ENCODE measurements at places on chromosomes 6 and 20. TPM values are rescaled to one million over a fixed set of nuclear protein-coding genes. Genes with fewer than 3 reads are reported as not detected.
A peak's percentile ranks its signal among the peaks of the same experiment; 100 is the strongest.

Gene DNMT3B
- total RNA-seq = 3.7 TPM

Gene EGFL8
- 6.0 TPM for total RNA-seq

Gene SMPDL3A
- not detected for total RNA-seq

Gene ENPP5
- 0.23 TPM for total RNA-seq

Gene HLA-DOB
- total RNA-seq = 2.9 TPM

Gene B3GALT4
- total RNA-seq = 18.3 TPM

Gene BNIP5
- total RNA-seq = not detected

Gene PRDM13
- total RNA-seq = not detected

Gene GDAP1L1
- total RNA-seq = not detected

Gene OPRL1
- total RNA-seq = 1.6 TPM

Gene GRM1
- total RNA-seq = not detected

Gene SLC17A4
- not detected for total RNA-seq

Gene RIN2
- total RNA-seq = not detected

Gene ACTR5
- 8.1 TPM for total RNA-seq

Gene ZNF512B
- 21.4 TPM for total RNA-seq

Gene CAGE1
- 0.12 TPM for total RNA-seq

Gene PRL
- not detected for total RNA-seq

DNA sequence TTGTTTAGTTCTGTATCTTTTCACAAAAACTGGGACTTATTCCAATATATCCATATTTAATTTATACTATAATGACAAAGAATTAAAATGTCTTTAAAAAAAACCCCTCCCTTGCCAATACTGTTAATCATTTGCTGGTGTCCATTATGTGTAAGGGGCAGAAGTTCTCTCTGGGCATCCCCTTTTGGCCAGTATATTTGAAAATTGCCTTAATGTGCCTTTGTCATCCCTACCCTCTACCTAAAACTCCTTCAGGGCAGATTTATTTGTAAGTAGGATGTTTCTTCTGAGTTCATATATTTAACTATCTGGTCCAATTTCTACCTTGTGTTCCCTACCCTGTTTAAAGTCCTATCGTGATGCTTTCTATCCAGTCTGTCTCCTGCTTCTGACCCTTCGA is 62.9 kb downstream of the ARHGAP18 start:
- no peak overlapping the region for H3K4me3 ChIP-seq
- H3K27me3 ChIP-seq = no peaks in the 10 kb centered on the region
- DNase-seq = no peak
- H3K4me1 ChIP-seq = peaks cover 4% of the 10 kb centered on the region

GRCh38 chr6:159887146-159887545 is 3.6 kb upstream of the MAS1 start:
- no peak for DNase-seq
- no peaks in the 10 kb centered on the region for H3K36me3 ChIP-seq

DNA sequence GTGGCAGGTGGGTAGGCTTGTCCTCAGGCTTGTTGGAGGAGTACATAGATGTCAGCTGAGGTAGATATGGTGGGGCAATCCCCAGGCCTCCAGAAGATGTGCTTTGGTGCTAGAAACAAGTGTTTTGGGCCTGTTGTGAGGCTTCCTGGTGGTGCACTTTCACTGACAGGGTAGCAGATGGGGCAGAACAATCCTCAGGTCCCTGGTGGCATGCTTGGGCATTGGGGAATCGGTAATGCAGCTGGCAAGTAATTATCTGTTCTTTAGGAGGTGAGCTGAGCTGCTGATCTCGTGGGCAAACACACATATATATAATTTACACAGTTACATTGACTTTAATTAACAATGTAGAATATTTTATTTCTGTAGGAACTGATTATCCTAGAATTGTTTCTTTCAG is 458.7 kb downstream of the BMP2 start:
- no peak overlapping the region for H3K4me3 ChIP-seq
- no peaks in the 10 kb centered on the region for H3K4me1 ChIP-seq
- no peaks in the 10 kb centered on the region for H3K36me3 ChIP-seq
- no peaks in the 10 kb centered on the region for H3K27me3 ChIP-seq
- no peak overlapping the region for H3K27ac ChIP-seq

- H3K36me3 ChIP-seq = no peaks in the 10 kb centered on the region
- H3K27ac ChIP-seq = no peak overlapping the region
- H3K27me3 ChIP-seq = peaks cover 3% of the 10 kb centered on the region
- DNase-seq = no peak
- no peaks in the 10 kb centered on the region for H3K4me1 ChIP-seq
- H3K4me3 ChIP-seq = no peak overlapping the region
Measured at GRCh38 chr6:145137425-145137824, 597.9 kb downstream of the EPM2A start.

DNA sequence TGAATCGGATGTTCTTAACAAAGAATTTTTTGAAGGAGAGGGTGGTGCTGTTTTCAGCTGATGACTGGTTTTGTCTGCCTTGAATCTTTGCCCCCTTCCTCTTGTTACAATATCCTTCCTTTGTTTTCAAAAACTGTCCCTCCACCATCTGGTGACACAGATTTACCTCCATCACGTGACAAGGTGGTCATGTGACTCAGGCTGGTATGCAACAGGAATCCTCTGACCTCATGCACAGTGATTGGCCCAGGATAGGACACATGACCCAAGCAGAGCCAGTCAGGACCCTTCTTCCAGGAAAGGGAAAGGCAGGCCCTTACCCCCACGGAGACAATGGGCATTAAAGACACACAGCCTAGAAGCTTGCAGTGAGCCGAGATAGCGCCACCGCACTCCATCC is 84.7 kb upstream of the MC3R start:
- DNase-seq = no peak
- no peaks in the 10 kb centered on the region for H3K4me1 ChIP-seq
- H3K27ac ChIP-seq = no peak overlapping the region
- no peaks in the 10 kb centered on the region for H3K36me3 ChIP-seq
- H3K27me3 ChIP-seq = no peaks in the 10 kb centered on the region

GRCh38 chr6:168086616-168087015 is 7.6 kb upstream of the FRMD1 start:
- H3K4me1 ChIP-seq = no peaks in the 10 kb centered on the region
- DNase-seq = no peak
- H3K27ac ChIP-seq = no peak overlapping the region
- no peak overlapping the region for H3K4me3 ChIP-seq

GRCh38 chr6:118240878-118241528 is 307.1 kb upstream of the PLN start:
- H3K27me3 ChIP-seq = peaks cover 20% of the 10 kb centered on the region
- H3K36me3 ChIP-seq = no peaks in the 10 kb centered on the region
- H3K27ac ChIP-seq = no peak overlapping the region
- DNase-seq = no peak
- no peak overlapping the region for H3K4me3 ChIP-seq
- no peaks in the 10 kb centered on the region for H3K4me1 ChIP-seq

GRCh38 chr20:33796907-33797544 is 14.1 kb upstream of the CHMP4B start:
- H3K4me1 ChIP-seq = peaks cover 18% of the 10 kb centered on the region
- H3K36me3 ChIP-seq = no peaks in the 10 kb centered on the region
- no peak overlapping the region for H3K4me3 ChIP-seq
- H3K27ac ChIP-seq = no peak overlapping the region

GRCh38 chr6:47047479-47048407 is 5.6 kb upstream of the ADGRF1 start:
- H3K36me3 ChIP-seq = no peaks in the 10 kb centered on the region
- peaks cover 16% of the 10 kb centered on the region for H3K27me3 ChIP-seq
- H3K27ac ChIP-seq = no peak overlapping the region
- peak; percentile 42 for DNase-seq
- H3K4me1 ChIP-seq = peaks cover 2% of the 10 kb centered on the region
- no peak overlapping the region for H3K4me3 ChIP-seq

GRCh38 chr6:127950566-127951145 is 49.8 kb upstream of the THEMIS start:
- H3K36me3 ChIP-seq = peaks cover 64% of the 10 kb centered on the region
- peaks cover 60% of the 10 kb centered on the region for H3K4me1 ChIP-seq
- no peak for DNase-seq
- no peaks in the 10 kb centered on the region for H3K27me3 ChIP-seq
- H3K27ac ChIP-seq = peak overlapping the region; percentile 95

- H3K4me3 ChIP-seq = no peak overlapping the region
- H3K27ac ChIP-seq = peak overlapping the region; percentile 81
- H3K4me1 ChIP-seq = peaks cover 30% of the 10 kb centered on the region
- H3K36me3 ChIP-seq = peaks cover 9% of the 10 kb centered on the region
- DNase-seq = no peak
Measured at GRCh38 chr6:57432157-57432556, 114.7 kb downstream of the PRIM2 start.

- no peaks in the 10 kb centered on the region for H3K36me3 ChIP-seq
- peaks cover 9% of the 10 kb centered on the region for H3K4me1 ChIP-seq
- H3K27ac ChIP-seq = no peak overlapping the region
Measured at GRCh38 chr20:8671370-8671961, 397.4 kb upstream of the PLCB4 start.

- no peak overlapping the region for H3K27ac ChIP-seq
- H3K36me3 ChIP-seq = no peaks in the 10 kb centered on the region
- DNase-seq = no peak
- peaks cover 5% of the 10 kb centered on the region for H3K27me3 ChIP-seq
Measured at GRCh38 chr20:47770935-47771334, 14.3 kb downstream of the SULF2 start.

- no peak overlapping the region for H3K4me3 ChIP-seq
- DNase-seq = peak; percentile 8
- H3K4me1 ChIP-seq = peaks cover 7% of the 10 kb centered on the region
- H3K36me3 ChIP-seq = no peaks in the 10 kb centered on the region
- peaks cover 1% of the 10 kb centered on the region for H3K27me3 ChIP-seq
Measured at GRCh38 chr20:47438464-47439381, 63.0 kb upstream of the NCOA3 start.

GRCh38 chr20:50057714-50058053 is 55.3 kb downstream of the UBE2V1 start:
- H3K36me3 ChIP-seq = no peaks in the 10 kb centered on the region
- H3K27ac ChIP-seq = no peak overlapping the region
- no peak for DNase-seq

GRCh38 chr20:57509665-57510237 is 15.2 kb downstream of the CTCFL start:
- H3K4me1 ChIP-seq = no peaks in the 10 kb centered on the region
- H3K27me3 ChIP-seq = peaks cover 33% of the 10 kb centered on the region
- no peaks in the 10 kb centered on the region for H3K36me3 ChIP-seq
- no peak overlapping the region for H3K27ac ChIP-seq

- H3K36me3 ChIP-seq = no peaks in the 10 kb centered on the region
- H3K4me1 ChIP-seq = no peaks in the 10 kb centered on the region
- DNase-seq = no peak
- H3K27ac ChIP-seq = no peak overlapping the region
Measured at GRCh38 chr20:24580006-24580405, 110.6 kb downstream of the SYNDIG1 start.

DNA sequence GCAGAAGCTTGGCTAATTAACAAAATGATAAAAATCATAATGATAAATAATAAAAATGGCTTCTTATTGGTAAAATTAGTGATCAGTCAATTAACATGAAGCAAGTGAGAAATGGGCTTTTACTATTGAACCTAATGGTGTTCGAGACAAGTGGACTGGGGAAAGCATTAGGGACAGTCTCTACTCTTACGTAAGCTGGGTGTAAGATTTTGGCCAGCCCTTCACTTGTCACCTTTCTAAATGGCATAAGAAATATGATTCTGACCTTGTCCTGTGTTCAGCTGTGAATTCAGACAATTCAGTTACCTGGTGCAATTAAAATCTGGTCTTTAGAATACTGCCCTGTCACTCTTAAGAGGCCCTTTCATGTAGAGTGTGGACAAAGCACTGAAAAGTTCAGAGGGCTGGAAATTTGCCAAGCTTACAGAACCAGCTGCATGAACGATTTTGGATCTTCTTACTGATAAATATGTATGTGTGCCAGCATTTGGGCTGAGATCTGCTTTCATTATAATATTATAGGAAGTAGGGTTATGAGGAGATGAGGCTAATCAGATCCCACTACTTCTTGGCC is 115.9 kb downstream of the QRSL1 start:
- peaks cover 28% of the 10 kb centered on the region for H3K27me3 ChIP-seq
- no peaks in the 10 kb centered on the region for H3K4me1 ChIP-seq
- no peak for DNase-seq
- H3K4me3 ChIP-seq = no peak overlapping the region

- H3K4me3 ChIP-seq = no peak overlapping the region
- H3K27ac ChIP-seq = no peak overlapping the region
- peaks cover 19% of the 10 kb centered on the region for H3K27me3 ChIP-seq
- no peaks in the 10 kb centered on the region for H3K36me3 ChIP-seq
Measured at GRCh38 chr20:4256874-4257273, 241.5 kb upstream of the RNF24 start.

DNA sequence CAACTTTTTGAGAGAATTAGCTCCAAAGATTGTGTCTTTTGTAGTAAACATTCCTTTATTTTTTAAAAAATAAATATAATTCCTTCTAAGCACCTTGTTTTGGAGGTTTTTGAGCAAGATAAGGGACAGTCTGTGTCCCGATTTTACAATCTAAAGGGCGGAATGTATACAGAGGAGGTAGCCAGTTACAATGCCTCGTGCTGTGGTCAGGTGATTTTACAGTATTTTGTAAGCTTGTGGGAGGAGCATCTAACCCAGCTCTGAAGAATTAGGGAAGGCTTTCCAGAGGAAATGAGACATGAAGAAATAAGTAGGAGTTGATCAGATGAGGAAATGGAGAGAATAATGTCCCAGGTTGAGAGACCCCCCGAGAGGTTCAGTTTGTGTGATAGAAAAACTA is 1.3 kb downstream of the HINT3 start:
- peaks cover 7% of the 10 kb centered on the region for H3K4me1 ChIP-seq
- no peaks in the 10 kb centered on the region for H3K36me3 ChIP-seq
- H3K27me3 ChIP-seq = peaks cover 3% of the 10 kb centered on the region
- H3K4me3 ChIP-seq = no peak overlapping the region
- no peak overlapping the region for H3K27ac ChIP-seq
- no peak for DNase-seq

GRCh38 chr6:113690281-113691259 is 166.6 kb upstream of the MARCKS start:
- no peak overlapping the region for H3K27ac ChIP-seq
- no peaks in the 10 kb centered on the region for H3K27me3 ChIP-seq
- H3K4me3 ChIP-seq = no peak overlapping the region
- no peaks in the 10 kb centered on the region for H3K36me3 ChIP-seq
- DNase-seq = no peak

GRCh38 chr20:62377615-62378178 is 9.2 kb upstream of the RPS21 start:
- peaks cover 7% of the 10 kb centered on the region for H3K36me3 ChIP-seq
- no peak for DNase-seq

DNA sequence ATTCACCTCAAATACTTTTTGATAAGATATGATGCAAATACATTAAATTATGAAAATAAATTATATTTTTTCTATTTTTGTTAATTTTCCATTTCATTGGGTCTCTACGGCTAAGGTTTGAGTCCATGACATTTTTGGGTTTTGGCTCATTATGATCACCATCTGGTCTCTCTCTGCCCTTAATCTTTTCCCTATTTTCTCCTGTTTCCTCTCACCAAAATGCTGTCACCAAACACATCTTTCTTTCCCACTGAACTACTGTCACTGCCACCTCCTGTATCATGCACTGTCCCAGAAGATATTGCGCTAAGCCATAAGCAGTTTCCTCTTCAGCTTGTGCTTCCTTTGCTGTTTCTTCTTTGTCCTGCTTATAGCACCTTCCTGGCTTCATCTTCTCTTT is 42.0 kb upstream of the OGFRL1 start:
- peaks cover 2% of the 10 kb centered on the region for H3K4me1 ChIP-seq
- H3K4me3 ChIP-seq = no peak overlapping the region
- H3K27me3 ChIP-seq = peaks cover 2% of the 10 kb centered on the region
- no peaks in the 10 kb centered on the region for H3K36me3 ChIP-seq
- no peak for DNase-seq

- no peak overlapping the region for H3K4me3 ChIP-seq
- no peak for DNase-seq
- H3K4me1 ChIP-seq = peaks cover 4% of the 10 kb centered on the region
Measured at GRCh38 chr6:167856999-167857660, 30.4 kb downstream of the AFDN start.

GRCh38 chr6:154197196-154197860 is 158.3 kb downstream of the OPRM1 start:
- H3K4me3 ChIP-seq = no peak overlapping the region
- H3K4me1 ChIP-seq = peaks cover 16% of the 10 kb centered on the region
- H3K27ac ChIP-seq = no peak overlapping the region
- peaks cover 71% of the 10 kb centered on the region for H3K36me3 ChIP-seq

Data from activated CD4-positive, alpha-beta T cell treated with anti-CD3 and anti-CD28 coated beads, Interleukin-2, amount 10 ng/mL, durations not matched to agents 7 days and 5 days (primary cell).